ENCODE measurements at places on chromosomes 6 and 20. TPM values are rescaled to one million over a fixed set of nuclear protein-coding genes. Genes with fewer than 3 reads are reported as not detected.
A peak's percentile ranks its signal among the peaks of the same experiment; 100 is the strongest.

POM121L2 gene
- not detected for total RNA-seq

MATN4 gene
- total RNA-seq, result not detected

DNA sequence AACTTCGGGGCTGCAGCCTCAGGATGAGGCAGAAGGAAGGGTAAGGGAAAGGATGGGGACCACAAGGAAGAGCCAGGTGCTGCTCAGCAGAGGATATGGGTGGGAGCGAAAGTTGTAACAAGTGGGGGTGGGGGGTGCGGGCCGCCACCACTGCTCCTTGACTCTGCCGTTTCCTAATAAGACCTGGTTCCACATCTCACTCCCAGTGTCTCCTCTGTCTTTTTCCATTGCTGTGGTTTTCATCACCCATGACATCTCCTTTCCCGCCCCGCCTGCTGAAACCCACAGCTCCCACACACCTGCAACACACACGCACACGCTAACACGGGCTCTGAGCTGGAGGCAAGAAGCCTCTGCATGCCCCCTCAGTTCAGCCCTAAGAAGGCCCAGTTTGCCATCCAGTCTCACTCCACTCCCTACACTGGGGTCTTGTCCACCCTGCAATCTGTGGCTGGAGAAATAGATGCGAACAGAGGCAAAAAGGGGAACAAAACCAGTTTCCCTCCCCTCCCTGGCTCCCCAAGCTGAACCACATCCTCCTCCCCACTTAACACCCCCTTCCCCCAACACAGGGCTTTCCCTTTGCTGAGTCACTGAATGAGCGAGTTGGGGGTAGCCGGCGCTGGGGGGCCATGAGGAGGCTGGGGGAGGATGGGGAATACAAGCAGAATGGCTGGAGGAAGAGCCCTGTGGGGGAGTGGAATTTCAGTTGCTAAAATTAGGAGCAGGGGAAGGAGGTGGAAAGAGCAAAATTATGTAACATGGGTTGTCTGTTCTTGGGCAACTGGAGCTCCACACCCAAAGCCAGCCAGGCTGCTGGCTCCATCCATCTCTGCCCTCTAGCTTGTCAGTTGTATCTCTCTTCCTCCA is 11.5 kb downstream of the NFKBIL1 start:
- peak; percentile 47 for DNase-seq

GRCh38 chr6:129280749-129281148 is 397.8 kb downstream of the LAMA2 start:
- peak; percentile 3 for DNase-seq

BMP2 gene
- total RNA-seq, result not detected

MYLK4 gene
- 0.94 TPM for total RNA-seq

DNA sequence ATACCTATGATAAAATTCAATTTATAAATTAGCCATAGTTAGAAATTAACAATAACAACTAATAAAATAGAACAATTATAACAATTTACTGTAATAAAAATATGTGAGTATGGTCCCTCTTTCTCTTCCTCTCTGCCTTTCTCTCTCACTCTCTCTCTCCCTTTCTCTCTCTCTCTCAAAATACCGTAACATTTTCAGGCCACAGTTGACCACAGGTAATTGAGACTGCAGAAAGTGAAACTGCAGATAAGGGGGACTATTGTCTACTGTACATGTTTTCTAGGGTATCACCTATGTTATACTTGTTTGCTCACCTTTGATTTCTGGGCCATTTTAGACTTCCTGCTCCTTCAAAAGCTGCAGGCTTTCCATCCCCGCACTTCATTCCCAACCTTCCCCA is 46.8 kb downstream of the LY86 start:
- DNase-seq, result no peak

DNA sequence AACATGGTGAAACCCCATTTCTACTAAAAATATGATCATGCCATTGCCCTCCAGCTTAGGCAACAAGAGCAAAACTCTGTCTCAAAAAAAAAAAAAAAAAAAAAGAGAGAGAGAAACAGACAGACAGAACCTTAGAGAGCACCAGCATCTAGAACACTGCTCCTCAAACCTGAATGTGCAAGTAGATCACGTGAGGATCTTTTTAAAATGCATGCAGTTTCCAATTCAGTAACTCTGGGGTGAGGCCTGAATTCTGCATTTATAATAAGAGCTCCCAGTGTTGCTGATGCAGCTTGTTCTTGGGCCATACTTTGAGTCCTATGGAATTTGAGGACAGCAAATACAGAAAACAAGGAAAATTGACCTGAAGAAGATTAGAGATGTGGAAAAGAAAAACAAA is 218.3 kb downstream of the ALDH8A1 start:
- DNase-seq, result no peak

JAG1 gene
- total RNA-seq, result not detected

- DNase-seq, result no peak
These were observed 259.8 kb downstream of the PKHD1 start for GRCh38 chr6:51827580-51827979.

CLPSL2 gene
- total RNA-seq, result not detected

All from naive thymus-derived CD8-positive, alpha-beta T cell (primary cell).